Activated CD8-positive, alpha-beta memory T cell treated with anti-CD3 and anti-CD28 coated beads for 4 hours (primary cell): ENCODE measurements at places on chromosomes 3 and 15.

DNA sequence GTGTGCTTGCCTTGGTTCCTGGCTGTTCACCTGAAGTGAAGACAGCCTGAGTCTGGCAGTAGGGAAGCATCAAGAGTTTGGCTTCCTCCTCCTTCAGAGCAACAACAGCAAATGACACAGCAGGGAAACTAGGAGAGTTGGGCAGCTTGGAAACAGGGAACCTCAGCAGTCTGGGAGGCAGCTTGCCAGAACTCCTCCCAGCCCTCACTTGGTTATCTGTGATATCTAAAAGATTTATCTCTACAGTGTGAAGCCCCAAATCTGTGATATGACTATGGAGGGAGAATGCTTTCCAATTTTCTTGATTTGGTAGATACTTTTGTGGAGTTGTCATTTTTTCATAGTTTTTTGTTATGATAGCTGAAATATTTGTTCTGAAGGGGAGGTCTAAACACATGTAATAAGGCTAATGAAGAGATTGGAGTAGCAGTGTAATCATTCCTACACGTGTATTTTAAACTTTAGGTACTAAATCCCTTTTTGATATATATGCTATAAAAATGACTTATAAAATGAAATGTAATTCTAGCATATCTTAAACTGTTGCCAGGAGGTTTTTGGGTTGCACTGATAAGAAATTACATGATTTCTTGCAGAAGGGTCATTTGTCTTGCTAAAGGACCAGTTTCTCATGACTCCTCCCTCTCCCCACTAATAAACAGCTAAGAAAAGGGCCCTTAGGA is 20.8 kb downstream of the UBE2E1 start:
- DNase-seq, result no peak

DNA sequence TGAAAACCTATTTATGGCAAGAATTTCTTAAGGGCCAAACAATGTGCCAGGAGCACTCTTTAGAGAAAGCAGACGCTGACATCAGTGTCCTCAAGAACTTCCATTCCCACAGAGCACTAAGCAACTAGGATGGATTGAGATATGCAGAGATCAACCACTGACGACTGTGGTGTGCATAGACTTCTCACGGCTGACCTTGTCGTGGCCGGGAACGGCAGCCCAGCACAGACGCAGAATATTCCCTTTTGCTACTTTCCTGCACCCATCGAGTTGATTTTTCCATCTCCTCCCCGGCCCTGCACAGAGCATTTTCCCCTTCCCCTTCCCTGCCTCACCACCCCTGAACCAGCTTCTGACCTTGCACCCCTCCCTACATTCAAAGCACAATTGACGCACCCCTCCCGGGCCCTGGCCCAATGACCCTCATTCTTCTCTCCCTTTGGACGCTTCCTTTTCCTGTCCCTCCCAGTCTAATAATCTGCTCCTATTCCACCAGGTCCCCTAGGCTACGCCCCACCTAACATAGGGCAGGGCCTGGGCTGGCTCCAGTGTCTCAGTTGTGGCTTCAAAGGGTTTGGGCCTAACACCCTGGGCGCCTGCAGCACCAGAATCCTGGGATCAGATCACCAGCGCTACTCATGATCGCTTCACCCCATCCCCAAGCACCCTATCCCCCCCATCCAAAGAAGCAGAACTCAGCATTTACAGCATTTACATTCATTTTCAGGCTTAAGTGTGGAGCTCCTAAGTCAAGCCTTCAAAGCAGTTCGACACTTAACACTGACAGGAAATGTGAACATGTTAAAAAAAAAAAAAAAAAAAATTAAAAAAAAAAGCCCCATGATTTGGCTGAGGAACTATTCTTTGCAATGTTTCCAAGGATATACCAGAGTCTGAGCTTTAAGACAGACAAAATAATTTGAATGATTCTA is 151.2 kb downstream of the FOXP1 start:
- no peak for DNase-seq

GRCh38 chr3:11136830-11137626 is 17.3 kb upstream of the HRH1 start:
- no peak for DNase-seq

DNA sequence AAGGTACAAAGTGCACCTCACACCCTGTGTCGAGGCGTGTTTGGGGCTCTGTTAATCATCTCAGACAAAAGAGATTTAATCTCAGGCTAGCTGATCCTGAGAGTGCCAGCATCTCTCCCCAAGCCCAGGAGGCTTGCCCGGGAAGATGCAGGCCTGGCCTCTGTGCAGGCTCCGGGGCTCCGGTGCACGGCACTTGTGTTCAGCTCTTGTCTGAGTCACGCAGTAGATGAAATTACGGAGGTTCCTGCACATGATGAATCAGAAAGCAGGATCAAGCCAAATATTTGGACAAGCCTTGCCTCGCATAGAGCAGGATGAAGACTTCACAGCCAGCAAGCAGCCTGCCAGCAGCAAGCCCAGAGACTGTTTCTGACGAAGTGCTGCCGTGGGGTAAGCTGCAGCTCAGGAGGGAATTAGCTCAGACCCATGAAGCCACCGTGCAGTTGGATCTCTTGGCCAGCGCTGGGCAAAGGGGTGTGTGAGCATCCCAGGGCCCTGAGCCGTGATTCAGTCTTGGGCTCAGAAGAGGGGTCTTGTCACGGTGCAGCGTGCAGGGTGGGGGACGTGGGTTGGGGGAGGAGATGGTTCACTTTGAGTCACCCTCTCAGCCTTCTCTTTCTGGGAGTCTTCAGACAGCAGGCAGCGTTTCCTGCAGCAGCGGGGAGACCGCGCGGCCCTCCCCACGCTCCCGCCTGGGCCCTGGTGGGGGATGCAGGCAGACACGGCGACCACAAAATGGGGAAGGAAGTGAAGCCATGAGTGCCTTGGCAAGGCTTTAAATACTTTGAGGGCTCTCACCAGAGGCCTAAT is 89.2 kb upstream of the MEF2A start:
- DNase-seq, result no peak

- DNase-seq, result no peak
These were observed 363.8 kb upstream of the NAALADL2 start for GRCh38 chr3:174495311-174495710.

DNA sequence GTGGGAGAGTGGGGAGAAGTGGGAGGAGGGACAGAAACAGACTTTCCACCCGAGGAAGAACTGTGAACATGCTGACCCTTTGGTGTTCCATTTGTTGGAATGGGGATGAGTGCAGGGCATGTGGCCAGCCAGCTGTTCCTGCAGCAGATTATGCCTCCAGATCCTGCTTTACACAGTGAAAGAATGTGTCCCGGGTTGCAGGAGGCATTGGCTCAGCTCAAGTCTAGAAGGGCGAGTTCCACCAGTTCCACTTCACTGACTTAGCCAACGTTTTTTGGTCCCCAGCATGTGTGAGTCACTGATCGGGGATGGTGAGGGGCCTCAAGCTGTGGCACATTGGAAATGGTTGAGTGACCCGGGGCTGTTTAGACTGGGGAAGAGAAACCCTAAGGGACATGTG is 307.0 kb upstream of the ROPN1 start:
- no peak for DNase-seq

DNA sequence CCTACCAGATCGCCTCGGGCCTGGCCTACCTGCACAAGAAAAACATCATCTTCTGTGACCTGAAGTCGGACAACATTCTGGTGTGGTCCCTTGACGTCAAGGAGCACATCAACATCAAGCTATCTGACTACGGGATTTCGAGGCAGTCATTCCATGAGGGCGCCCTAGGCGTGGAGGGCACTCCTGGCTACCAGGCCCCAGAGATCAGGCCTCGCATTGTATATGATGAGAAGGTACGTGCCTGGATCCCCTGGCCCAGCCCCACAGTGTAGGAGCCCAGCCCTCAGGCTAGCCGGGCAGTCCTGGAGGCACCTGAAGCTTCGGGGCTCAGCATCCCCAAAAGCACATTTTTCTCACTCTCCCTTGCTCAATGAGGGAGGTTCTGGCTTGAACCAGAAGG is 135.8 kb downstream of the LRRK1 start:
- DNase-seq, result no peak

GRCh38 chr15:60548101-60548500 is 69.2 kb upstream of the ICE2 start:
- DNase-seq, result no peak

- DNase-seq, result no peak
These were observed 3.6 kb upstream of the NCK1 start for GRCh38 chr3:136858381-136858780.

DNA sequence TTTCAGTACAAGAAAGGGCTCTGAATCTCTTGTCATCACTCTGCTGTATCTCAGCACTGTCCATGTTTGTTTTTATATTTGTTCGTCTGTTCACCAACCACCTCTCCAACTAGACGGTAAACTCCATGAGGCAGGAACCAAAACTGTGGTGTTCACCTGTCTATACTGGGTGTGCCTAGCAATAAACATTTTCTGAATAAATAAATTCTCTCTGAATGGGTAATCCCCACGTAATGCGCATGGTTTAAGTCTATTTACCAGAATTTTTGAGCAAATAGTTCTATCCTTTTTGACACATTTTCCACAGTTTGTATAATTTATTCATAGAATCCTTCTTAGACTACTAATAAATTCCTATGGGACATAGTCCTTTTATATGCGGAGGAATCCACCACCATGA is 400.6 kb upstream of the CFAP20DC start:
- DNase-seq, result no peak

DNA sequence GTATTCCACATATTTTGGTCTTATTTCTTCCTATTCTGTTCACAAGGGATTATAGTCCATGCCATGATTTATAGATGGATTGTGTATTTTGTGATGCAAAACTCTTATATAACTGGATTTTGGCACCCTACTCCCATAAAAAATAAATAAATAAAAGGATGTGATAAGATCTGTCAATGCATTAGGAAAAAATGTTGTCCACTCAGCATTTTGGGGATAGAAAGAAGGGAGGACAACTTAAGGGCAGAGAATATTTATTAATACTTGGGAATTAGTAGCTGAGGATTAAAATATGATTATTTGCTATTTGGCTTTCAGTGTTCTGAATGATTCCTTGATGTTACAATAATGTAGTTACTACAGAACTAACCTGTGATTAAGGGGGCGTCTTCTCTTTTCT is 682.6 kb downstream of the ZBBX start:
- DNase-seq, result no peak

DNA sequence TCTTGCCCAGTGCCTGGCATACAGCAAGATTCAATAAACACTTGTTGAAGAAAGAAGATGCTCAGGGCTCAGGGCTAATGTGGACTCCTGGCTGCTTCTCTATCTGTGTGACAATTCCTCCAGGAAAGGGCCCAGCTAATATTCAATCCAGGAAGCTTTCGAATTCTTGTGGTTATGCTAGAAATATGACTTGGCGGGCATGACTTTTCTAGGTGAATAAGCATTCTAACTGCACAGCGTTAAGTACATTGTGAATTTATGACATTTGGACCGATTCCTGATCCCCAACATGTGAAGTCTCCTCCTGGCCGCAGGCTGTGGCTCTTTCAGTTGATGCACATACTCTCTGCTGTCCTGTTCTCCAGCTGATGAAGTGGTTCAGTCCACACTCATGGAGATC is 117.0 kb downstream of the IMPG2 start:
- DNase-seq, result no peak

DNA sequence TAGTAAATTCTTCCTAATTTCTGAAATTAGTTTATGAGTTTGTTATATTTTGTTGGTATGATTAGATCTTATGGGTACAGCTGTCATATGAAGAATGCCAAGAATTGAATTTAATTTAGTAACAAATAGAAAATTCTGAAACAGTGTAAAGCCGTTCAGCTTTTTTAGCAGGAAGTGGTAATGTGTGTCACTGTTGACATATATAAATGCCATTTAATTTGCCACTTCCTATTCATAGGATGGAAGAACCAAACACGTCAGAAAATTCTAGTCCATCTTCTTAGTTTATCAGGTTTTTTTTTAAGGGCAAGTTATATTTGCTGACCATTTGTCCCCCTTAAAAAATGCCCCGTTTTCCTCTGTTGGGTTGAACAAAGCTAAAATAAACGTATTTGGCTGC is 43.0 kb downstream of the RAB8B start:
- DNase-seq, result no peak

- DNase-seq, result no peak
These were observed 108.1 kb downstream of the XXYLT1 start for GRCh38 chr3:195162816-195163215.

DNA sequence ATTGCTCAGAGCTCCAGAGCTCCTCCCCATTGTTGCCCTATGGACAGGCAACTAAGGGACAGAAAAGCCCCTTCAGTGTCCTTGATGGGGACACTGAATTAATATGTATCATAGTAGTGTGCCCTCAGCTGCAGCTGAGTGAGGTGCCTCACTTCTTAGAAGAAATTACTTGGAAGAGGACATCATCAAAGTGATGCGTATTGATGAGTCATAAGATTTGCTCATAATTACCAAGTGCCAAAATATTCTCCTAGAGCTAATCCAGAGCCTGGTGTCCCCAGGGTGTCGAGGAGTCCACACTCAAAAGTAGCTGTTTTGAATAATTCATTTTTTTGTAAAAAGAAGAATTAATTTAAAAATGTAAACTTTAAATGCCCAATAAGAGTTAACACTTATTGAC is 200.7 kb upstream of the SEMA6D start:
- no peak for DNase-seq

- no peak for DNase-seq
These were observed 62.0 kb upstream of the KLF13 start for GRCh38 chr15:31264559-31265089.

- no peak for DNase-seq
These were observed 527.4 kb upstream of the PROK2 start for GRCh38 chr3:72312339-72312738.

GRCh38 chr3:67292356-67293121 is 294.4 kb downstream of the KBTBD8 start:
- DNase-seq, result no peak

GRCh38 chr3:61563313-61564271 is 2.2 kb downstream of the PTPRG start:
- no peak for DNase-seq

- DNase-seq, result no peak
These were observed 1.7 kb downstream of the SCN11A start for GRCh38 chr3:39050029-39050428.

GRCh38 chr3:42868841-42869240 is 6.8 kb downstream of the CYP8B1 start:
- DNase-seq, result no peak

DNA sequence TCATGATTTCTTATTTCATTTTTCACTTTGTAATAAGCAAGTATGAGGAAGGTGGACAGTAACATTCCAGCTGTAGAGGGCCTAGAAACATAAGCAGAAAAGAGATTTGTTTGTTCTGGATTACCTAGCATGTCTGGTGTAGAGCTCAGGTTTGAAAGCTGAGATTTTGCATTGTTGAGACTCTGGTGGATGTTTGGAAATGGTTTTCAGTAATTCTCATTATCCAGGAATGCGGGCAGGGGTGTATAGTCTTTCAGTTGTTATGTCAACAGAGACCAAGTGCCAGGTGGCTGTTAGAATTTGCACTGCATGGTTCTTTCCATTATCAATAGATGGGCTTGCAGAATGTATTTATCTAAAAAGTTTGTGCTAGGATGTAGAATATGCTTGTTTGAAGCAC is 10.9 kb downstream of the GPD1L start:
- no peak for DNase-seq

- no peak for DNase-seq
These were observed 293.1 kb downstream of the GBE1 start for GRCh38 chr3:81468391-81468790.

DNA sequence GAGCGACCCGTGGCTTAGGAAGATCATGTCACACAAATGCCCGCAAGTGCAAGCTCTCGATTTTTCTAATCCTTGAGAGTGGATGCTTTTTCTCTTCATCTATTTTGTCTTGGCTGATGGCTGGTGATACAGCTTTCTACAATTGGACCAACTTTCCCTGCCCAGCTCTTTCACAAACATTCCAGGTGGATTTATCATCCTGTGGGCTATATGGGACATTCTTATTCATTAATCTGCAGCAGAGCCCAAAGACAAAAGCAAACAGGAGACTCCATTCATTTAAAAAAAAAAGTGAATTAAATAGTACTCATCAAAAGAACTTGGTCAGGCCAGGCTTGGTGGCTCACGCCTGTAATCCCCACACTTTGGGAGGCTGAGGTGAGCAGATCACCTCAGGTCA is 14.2 kb upstream of the TSEN2 start:
- DNase-seq, result no peak
